ENCODE measurements at places on chromosomes 6 and 20. TPM values are rescaled to one million over a fixed set of nuclear protein-coding genes. Genes with fewer than 3 reads are reported as not detected.

DNA sequence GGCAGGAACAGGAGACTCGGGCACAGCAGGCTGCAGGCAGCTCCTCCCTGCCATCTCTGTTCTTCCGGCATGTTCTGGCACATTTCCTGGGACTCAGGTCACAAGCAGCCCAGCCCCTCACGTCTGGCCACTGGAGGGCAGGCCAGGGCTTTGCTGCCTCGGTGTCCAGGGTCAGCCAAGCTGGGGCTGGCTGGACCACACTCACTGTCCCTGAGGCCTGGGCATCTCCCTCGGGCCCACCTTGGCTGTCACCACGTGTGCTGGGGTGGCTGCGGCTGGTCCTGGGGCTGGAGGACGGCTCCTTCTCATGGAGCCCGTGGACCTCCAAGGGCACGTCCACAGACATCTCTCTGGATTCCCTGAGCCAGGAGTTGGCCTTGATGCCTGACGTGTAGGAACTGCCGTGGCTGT is 18.5 kb downstream of the FRMD1 start:
- peak; percentile 59 for DNase-seq

The AVP gene
- total RNA-seq = not detected

The DEFB132 gene
- total RNA-seq = not detected

- DNase-seq = peak; percentile 80
Measured at GRCh38 chr20:51966296-51966971, 164.1 kb upstream of the SALL4 start.

DNA sequence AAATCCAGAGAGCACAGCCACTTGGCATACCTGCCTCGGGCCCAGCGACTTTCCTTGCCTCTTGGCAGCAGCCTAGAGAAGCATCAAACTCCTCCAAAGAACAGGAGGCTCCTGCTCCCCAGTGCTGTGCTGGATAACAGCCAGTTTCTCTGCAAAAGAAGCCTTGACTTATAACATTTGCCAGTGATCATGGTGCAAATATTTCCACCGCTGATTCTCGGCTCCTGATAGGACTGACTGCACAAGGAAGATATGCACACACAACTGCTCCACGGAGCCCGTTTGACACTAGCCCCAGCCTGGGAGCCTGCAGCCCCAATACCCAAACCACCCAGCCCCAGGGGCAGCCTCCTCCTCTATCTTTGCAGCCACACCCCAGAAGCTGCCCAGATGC is 17.5 kb downstream of the ACSS1 start:
- peak; percentile 93 for DNase-seq

- DNase-seq = no peak
Measured at GRCh38 chr6:137976430-137976829, 109.4 kb downstream of the TNFAIP3 start.

- peak; percentile 34 for DNase-seq
Measured at GRCh38 chr20:46057856-46058598, 29.0 kb downstream of the SLC12A5 start.

GRCh38 chr20:45229264-45230056 is 8.3 kb downstream of the SEMG2 start:
- no peak for DNase-seq

DNA sequence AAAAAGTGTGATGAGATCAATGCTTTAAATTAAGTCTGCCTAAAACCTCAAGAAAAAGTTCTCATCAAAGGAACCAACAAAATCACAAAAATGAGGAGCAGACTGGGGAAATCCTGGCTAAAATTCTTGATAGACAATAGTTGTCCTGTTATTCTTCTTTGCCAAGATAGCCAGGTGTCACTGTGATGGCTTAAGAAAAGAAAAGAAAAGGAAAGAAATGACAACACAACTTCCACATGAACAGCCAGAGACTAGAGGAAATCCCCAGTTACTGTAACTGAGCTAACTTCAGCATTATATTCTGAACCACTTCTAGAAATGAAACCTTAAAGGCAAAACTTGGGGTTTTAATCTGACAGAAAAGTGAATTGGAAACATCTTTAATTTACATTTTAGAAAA is 129.6 kb downstream of the CD24 start:
- DNase-seq = no peak

DNA sequence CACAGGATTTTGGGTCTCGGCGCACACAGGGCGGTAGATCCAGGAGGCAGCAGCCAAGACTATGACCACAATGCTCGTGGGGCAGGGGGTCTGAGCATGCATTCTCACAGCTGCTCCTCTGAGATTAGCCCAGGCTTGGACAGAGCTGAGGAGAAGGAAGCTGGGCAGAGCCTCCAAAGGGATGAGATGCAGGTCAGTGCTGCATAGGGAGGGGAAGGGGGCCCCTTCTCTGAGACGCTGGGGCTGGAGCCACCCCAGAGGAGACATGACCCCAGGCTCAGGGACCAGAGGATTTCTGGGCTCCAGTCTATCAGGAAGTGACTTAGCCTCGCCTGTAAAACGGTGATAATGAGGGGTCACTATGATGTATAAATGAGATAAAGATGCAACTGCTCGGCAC is 93.9 kb downstream of the BFSP1 start:
- no peak for DNase-seq

DNA sequence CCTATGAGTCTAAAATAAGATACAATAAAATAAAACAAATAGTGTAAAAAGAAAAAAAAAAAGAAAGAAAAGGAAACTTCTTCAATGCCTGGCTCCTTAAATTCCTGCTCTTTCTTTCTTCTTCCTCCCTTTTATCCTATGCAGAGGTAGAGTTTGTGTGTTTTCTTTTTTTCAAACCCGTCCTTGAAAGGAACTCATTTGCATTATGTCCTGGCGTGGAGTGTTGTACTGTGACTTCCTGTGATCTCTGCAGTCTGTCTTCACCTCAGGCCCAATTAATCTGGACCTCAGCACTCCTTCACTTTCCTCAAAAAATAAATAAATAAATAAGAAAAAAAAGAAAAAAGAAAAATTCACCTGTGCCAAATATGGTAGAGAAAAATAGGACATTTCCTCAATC is 541.9 kb upstream of the SPTLC3 start:
- DNase-seq = no peak

- DNase-seq = no peak
Measured at GRCh38 chr6:30143780-30144179, 7.8 kb downstream of the TRIM40 start.

GRCh38 chr6:54737247-54737646 is 109.3 kb upstream of the FAM83B start:
- DNase-seq = no peak

The HDGFL1 gene
- not detected for total RNA-seq

The FGD2 gene
- not detected for total RNA-seq

DNA sequence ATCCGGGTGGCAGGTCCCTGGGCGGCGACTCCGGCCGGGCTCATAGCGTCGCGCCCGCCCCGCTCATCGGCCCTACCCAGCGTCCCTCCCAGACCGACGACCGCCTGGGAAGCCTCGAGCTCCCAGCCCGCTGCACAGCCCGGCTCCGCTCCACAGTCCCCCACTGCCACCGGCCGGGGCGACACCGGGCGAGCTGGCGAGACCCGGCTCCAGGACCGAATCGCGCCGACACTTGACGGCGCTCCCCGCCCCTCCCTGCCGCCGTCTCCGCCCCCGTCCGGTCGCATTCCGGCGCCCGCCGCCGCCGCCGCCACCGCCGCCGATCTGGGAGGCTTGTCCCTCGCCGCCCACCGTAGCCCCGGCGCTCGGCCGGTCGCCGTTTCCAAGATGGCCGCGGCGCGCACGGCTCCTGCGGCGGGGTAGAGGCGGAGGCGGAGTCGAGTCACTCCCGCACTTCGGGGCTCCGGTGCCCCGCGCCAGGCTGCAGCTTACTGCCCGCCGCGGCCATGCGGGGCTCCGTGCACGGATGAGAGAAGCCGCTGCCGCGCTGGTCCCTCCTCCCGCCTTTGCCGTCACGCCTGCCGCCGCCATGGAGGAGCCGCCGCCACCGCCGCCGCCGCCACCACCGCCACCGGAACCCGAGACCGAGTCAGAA is at the start of gene MAP3K4:
Gene MAP3K4, plus strand, starts transcription at position 364 of the 655 bp plus-strand sequence. Its CDS starts 163 bp downstream, at position 527.
- DNase-seq = peak; percentile 70

The DOK5 gene
- 85.6 TPM for total RNA-seq

DNA sequence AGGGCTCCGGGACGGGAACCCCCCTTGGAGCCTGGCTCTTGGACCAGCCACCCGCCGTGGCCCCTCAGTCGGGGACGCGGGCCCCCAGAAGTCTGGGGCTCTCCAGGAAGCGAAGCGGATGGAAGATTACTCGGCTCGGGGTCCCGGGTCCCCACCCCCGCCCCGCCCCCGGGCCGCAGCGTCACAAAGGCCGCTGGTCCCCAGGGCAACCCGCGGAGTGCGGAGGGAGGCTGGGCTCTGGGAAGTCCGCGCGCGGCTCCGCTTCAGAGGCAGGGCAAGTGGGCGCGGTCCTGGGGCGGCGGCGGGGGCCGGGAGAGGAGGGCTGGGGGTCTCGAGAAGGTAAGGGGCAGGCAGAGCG is at the start of gene FNDC11:
Gene FNDC11, plus strand, starts transcription at position 227 of the 358 bp plus-strand sequence. CDS start 1,505 bp downstream, outside the sequence.
- DNase-seq = no peak

The RAB44 gene
- not detected for total RNA-seq

DNA sequence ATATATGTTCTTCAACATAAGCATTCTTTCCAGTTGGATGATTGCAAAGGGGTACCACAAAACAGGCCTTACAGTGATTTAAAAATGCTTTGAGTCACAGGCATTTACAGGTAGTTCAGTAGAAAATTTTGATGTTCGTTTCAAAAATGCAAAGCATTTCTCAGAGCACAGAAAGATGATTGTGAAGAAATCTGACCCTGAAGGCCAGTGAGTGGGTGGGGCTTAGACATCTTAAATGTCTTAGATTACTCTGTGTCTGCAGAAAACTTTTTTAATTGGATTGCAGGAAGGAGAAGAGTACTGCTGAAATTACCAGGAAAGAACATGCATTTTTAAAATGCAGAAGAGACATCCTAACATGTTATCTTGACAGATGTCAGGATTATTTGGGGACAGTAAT is 268.3 kb downstream of the CDKAL1 start:
- DNase-seq = no peak

The LCA5 gene
- 12.1 TPM for total RNA-seq

The MCHR2 gene
- not detected for total RNA-seq

DNA sequence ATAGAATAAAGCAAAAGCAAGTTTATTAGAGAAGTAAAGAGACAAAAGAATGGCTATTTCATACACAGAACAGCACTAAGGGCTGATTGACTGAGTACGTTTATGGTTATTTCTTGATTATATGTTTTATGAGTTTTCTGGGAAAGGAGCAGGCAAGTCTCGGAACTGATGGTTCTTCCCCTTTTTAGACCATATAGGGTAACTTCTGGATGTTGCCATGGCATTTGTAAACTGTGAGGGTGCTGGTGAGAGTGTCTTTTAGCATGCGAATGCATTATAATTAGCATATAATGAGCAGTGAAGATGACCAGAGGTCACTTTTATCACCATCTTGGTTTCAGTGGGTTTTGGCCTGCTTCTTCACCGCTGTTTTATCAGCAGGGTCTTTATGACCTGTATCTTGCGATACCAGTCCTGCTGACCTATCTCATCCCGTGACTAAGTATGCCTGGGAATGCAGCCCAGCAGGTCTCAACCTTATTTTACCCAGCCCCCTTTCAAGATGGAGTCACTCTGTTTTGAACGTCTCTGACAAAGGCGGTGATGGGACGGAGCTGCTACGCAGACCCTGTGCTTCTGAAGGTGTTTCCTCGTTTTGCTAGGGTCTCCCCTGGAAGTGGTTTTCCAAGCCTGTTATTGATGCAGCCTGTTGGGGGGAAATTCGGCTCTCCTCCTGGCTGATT is 45.4 kb upstream of the BMP6 start:
- no peak for DNase-seq

The WASF1 gene
- 11.7 TPM for total RNA-seq

DNA sequence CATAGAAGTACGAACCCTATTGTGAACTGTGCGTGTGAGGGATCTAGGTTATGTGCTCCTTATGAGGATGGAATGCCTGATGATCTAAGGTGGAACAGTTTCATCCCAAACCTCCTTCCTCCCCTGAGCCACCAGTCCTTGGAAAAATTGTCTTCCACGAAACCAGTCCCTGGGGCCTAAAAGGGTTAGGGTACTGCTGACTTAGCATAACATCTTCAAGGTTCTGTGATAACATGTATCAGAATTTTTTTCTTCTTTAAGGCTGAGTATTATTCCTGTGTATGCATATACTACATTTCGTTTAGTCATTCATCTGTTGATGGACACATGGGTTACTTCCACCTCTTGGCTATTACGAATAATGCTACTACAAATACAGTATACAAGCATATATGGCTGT is 80.2 kb downstream of the TSHZ2 start:
- DNase-seq = no peak

The CARMIL1 gene
- 23.9 TPM for total RNA-seq

GRCh38 chr6:46051962-46052361 is 36.3 kb upstream of the CLIC5 start:
- peak; percentile 40 for DNase-seq

DNA sequence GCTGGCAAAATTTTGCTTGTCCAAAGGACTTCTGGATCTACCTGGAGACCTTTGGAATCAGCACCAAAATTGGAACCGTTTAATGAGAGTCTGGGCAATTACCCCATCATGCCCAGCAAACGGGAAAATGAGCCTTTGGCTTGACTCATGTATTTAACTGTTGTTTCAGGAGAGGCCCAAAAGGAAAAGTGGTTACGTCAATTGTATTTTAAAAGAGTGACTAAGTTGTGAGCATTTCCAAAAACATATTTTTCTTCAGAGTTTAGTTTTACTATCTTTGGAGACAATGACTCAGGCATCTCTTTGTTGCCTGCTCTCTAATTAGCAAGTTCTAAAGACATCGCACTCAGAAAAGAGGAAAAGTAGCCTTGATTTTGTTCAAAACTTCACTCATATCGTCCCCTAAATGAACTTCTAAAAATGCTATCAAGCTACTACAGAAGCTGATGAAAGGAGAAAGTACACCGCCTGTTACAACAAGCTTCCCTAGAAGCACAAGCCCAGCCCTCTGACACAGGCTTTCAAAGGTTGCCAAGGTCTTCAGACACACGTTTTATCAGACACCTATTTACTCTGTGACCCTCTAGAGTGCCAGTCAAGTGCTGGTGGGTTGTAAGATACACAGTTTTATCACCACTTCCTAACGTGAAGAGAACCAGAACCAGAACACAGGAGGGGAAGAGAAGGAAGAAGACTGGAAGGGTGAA is 146.2 kb downstream of the TBX18 start:
- DNase-seq = peak; percentile 94

- DNase-seq = no peak
Measured at GRCh38 chr20:38779247-38780097, 26.0 kb upstream of the PPP1R16B start.

All from fibroblast of the aortic adventitia (primary cell).